ENCODE measurements at places on chromosomes 6 and 20.

- DNase-seq: no peak
Measured at GRCh38 chr6:163530406-163530805, 115.9 kb downstream of the QKI start.

GRCh38 chr6:85449818-85450759 lies at the start of gene NT5E:
Gene NT5E (plus strand): TSS chr6:85450083. CDS start chr6:85450140, 57 bp downstream.
- DNase-seq: peak; percentile 49

DNA sequence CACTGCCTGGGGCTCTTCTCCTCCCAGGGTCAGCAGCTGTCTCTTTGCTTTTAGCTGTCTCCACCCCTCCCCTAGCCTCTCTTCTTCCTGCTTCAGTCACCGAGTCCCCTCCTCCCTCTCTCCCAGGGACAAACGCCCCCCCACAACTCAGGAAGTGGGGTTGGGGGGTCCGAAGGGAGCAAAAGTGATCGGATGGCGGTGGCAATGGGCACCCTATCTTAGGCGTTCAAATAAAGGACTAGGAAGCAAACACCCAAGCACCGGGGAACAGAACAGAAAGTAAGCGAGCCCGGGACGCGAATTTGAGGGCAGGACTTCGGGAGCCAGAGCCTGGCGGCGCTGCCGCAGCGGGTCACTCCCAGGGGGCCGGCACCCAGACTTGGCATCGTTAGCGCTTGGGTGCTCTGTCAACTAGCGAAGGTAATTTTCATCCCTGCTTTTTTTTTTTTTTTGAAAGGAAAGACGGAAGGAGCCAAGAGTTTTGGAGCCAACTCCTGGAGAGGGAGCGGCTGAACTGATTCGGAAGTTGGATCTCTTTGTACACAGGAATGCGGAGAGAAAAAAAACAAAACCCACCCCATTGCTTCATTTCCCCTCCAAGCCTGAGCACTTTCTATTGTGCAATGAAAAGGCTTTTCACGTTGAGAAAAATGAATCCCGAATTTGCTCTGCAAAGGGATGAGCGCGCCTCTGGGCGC lies 815 bp upstream of the ITPR3 start:
- DNase-seq: no peak

- DNase-seq: no peak
Measured at GRCh38 chr20:48266571-48266970, 481.3 kb upstream of the SULF2 start.

DNA sequence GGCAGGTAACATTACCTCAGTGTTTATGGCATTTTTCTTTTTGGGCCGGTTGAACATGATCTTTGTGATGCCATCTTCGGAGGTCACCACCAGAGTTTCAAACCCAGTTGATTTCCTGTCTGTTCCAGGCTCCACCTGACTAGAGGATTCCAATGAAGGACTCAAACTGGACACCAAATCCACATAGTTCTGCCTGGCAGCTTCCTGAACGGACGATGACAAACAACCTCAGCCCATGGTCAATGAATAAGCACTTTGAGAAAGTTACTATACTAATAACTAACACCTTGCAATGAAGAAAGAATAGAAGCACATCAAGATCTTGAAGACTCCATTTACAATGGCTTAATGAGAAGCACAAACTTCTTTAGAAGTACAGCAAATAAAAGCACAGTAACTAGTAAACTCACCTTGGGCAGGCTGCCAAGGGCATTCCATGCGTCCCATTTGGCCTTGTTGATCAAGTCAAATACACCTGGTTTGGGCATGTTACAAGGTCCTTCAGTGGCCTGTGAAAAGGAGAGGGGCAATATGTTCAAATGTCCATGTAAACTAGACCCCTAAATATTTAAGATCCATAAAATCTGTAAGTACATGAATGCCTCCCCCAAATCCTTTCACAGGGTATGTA lies 4.9 kb downstream of the ECI2 start:
- DNase-seq: no peak

- DNase-seq: peak; percentile 62
Measured at GRCh38 chr6:21589352-21590345, 3.9 kb upstream of the SOX4 start.
